Stimulated activated CD4-positive, alpha-beta T cell treated with anti-CD3 and anti-CD28 coated beads, TNF-alpha, amount 100 ng/mL, for 1 hour (primary cell): ENCODE measurements at places on chromosomes 1 and 21.

DNA sequence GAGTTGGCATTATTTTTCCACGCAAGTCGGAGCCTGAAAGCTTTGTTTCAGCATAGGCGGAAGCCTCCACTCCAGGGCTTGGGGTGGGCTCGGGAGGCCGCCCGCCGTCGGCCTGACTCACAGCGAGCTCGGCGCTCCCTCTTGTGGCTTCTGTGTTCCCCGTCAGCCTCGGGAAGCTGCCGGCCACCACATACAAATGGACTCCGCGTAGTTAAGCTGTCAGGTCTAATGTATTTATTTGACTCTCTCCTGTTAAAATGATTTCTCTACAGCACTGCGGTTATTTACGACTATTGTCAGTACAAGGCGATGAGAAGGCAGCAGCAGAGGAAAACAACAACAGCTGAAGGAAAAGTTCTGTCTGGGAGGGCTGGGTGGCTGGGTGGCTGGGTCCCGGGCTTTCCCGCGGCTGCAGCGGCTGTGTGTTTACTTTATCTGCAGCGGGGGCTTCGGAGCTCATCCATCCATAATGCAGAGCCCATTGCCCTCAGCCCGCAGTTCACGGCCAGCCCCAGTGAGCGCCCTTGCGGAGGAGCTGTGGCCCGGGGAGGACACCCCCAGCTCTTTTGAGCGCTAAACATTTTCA lies 375.7 kb upstream of the CAMK1G start:
- no peak for DNase-seq

DNA sequence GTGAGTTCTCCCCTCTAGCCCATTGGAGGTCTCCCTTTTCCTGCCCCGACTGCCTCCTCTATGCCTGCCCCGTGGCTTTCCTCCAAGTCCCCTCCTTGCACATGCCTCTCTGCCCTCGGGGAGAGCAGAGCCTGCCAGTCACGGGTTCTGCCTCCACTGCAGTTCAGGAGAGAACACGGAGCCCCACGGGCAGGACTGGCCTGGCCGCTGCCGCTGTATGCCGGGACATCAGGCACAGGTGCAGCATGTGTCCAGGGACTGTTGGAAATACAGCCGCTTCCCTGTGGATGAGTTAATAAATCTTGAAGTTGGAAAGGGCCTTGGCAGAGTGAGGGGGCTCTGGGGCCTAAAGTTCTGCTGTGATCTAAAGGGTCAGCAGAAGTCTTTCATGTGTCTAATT lies 676.6 kb downstream of the MATN1 start:
- no peak for DNase-seq

- no peak for DNase-seq
These were observed 132.4 kb upstream of the LMO4 start for GRCh38 chr1:87196110-87196827.

DNA sequence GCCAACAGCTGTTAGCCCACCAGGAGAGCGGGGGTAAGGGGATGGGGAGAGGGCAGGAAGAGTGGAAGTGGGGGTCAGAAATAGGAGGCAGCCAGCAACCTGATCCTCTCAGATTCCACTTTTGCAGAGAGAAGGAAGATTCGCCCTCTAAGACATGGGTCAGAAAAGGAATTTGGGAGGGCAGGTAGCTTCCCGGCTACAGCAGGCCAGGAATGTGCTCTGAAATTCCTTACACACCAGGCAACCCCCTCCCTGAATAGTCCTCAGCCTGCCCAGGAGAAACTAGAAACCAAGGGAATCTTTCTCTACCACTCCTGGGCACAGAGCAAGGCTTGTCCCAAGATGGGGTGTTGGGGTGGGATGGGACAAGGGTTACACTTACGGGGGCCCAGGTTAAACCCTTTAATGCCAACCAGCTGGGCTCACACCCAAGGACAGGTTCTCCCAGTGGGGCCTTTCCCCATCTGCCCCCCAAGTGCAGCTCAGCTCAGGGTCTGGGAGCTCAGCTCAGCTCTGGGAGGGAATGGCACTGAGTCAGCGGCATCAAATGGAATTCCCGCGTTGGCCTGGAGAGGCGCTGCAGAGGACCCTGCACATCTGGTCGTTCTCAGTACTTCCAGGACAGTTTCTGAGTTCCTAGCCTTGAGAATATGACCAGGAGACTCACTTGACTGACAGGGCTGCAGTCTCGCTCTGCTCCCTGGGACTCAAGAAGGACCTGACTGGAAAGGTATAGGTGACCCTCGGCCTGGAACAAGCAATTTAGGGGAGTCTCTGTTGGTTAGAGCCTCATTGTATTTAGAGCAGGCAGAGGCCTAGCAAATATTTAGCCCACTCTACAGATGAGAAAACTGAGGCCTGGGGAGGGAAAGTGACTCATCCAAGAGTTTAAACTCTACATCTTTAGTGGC lies 761 bp downstream of the TNNT2 start:
- no peak for DNase-seq

GRCh38 chr1:222749927-222750326 lies 12.9 kb downstream of the FAM177B start:
- no peak for DNase-seq

DNA sequence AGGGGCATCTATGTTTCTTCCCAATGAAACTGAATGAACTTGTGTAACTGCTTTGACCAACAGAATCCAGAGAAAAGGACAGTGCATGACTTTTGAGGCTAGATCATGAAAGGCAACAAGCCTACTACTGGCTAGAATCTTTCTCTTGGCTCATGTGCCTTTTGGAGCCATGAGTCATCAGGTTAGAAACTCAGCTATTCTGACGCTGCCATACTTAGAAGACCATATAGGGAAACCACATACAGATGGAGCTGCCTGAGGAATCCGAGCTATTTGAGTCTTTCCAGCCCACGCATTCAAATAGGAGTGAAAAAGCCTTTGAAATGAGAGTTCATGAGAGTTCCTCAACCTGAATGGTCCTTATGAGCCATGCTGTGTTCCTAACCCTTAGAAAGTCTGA lies 738.5 kb upstream of the CHRM3 start:
- DNase-seq: no peak

DNA sequence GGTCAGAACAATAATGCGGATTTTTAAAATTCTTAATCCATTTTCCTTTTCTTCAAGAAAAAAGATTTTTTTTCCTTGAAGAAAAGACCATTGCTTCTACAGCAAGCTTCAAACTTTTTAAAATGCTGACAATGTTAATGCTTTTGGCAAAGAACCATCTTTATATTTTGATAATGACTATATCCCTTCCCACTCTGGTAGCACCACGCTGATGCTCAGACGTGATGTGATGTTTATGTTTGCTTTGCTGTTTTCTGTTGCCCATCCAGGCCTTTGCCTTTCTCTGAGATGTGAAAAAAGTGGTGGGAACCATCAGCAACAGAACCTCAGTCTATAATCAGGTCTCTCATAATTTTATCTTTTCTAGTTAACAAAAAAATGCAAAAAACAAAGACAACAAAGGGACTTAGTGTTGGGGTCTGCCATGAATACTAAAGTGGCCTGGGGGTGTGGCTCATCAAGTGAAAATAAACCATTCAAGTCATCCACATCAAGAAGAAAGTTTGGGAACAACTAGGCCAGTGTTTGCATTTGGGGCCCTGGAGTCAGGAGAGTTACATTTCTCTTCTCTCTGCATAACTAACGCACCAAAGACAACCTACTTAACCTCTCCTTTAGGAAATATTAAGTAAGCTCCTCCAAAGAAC lies 244.6 kb upstream of the DMRTA2 start:
- DNase-seq: no peak

GRCh38 chr1:155975375-155976061 lies 2.8 kb downstream of the ARHGEF2 start:
- DNase-seq: no peak

DNA sequence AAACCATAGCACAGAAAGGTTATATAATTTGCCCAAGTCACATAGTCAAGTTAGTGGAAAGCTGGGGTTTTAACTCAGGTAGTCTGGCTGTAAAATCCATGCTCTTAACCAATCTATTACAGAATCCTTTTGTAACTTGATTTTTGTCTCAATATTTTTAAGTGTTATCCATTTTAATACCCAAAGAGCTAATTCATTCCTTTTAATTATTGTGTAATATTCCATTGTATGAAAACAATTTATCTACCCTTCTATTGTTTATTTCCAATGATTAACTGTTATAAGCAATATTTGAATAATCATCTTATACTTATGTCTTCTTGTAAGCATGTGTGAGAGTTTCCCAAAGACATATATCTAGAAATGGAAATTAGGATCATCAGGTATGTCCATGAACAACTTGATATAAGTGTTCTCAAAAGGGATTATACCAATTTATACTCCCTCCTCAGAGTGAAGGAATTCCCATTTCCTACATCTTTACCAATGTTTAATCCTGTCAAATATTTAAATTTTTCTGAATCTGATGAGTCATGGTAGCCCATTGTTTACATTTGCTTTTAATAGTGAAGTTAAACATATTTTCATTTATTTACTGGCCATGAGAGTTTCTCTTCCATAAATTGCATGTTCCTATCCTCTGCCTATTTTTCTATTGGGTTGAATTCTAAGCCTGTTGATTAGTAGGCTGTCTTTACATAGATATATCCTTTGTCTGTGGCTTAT lies 13.9 kb downstream of the TEX50 start:
- DNase-seq: no peak

- no peak for DNase-seq
These were observed 703 bp upstream of the KRTAP12-1 start for GRCh38 chr21:44682580-44683151.

DNA sequence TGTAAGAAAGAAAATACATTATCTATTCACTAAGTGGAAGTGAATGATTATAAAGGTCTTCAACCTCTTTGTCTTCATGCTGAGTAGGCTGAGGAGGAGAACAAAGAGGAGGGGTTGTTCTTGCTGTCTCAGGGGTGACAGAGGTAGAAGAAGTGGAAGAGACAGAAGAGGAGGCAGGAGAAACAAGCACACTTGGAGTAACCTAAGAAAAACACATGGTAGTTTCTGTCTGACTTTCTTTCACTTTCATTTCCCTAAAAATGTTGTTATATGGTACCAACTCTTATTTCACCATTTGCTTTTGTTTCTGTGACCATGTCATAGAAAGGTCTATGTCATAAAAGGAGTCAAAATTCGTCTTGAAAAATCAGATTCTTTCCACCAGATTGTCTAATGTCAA lies 696.6 kb upstream of the BRINP3 start:
- no peak for DNase-seq

- DNase-seq: no peak
These were observed 25.6 kb downstream of the CHML start for GRCh38 chr1:241614572-241614971.

- DNase-seq: no peak
These were observed 14.5 kb upstream of the NLRP3 start for GRCh38 chr1:247401310-247402119.

GRCh38 chr1:26820784-26821269 lies 5.7 kb upstream of the ZDHHC18 start:
- no peak for DNase-seq

- no peak for DNase-seq
These were observed 19.9 kb downstream of the PLA2G4A start for GRCh38 chr1:186848509-186849130.

GRCh38 chr1:168476588-168477385 lies 67.0 kb downstream of the XCL2 start:
- DNase-seq: no peak

DNA sequence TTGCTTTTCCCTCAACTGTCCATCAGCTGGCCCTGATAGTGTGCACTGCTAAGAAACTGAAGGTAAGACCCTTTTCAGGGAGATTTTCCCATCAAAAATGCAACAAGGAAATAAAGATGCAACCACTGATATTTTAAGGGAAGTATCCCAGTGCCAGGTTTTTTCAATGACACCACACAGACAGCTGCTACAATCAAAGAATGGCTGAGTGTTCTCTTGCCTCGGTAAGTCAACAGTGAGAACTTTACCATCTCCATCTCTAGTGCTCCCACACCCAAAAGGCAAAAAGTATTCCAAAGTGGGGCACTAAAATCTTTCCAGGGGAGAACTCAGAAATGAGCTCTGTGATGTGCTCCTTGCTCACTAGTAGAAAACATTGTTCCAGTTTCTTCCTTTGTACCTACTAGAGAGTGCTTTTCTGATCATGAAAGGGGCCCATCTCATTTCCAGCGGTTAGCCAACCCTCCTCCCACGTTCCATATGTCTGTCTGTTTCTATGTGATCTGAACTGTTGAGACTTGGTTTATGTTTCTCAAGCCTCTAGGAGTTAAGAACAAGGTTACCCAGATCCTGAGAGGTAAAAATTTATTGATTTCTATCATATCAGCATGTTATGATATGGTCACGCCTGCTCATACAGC lies 67.6 kb upstream of the NEK2 start:
- DNase-seq: no peak

DNA sequence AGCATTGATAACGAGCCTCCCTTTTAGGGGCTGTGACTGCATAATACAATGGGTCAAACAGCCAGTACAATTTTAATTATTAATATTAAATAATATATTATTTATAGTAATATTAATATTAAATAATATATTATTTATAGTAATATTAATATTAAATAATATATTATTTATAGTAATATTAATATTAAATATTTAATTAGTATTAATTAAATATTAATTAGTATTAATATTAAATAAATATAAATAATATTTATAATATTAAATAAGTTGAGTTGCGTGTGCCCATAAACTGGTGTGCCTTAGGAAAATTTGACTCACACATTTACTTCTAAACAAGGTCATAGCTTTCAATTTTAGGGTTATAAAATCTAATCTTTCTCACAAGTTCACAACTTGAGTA lies 509.3 kb upstream of the RGS18 start:
- no peak for DNase-seq

DNA sequence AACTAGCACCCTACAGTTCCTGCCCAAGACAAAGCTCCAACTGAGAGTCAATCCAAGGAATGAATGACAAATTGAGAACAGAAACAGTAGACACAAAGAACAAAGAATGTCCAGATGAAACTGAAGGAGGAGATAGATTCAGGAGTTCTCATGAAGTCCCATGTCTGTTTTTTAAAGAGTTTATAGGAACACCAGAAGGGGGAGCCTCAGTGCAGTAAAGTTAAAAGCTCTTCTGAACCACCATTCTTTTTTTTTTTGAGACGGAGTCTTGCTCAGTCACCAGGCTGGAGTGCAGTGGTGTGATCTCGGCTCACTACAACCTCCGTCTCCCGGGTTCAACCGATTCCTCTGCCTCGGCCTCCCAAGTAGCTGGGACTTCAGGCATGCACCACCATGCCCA lies 323.6 kb downstream of the MRPL39 start:
- no peak for DNase-seq

DNA sequence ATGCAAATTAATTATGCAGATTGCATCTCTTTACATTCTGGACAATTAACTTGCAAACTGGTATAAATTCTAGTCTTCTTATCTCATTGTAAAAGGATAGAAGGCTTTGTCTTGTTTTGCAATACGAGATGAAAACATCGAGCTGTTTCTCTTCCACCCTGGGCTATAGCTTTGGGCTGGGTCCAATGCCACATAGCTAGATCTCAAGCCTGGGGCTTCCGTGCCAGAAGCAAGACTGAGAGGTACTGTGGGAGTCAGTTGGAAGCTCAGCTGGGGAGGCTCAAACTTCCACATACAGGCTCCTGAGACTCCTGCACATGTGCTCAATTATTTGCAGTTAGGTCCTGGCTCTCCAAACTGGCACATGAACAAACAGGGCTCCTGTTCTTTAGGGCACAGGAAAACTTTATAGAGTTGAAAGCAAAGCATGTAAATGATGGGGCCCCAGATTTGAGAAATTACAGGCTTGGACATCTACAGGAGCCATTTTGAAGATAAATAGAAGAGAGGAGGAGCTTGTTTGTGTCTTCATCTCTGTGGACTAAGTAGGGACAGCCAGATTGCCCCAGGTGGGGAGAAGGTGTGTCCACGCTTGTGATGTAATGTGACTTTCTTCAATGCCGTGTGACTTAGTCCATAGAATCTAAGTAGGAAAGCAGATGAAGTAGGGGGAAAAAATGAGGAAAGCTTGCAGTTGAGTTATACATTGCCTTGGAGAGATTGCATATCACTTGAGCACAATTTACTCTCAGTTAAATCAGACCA lies 65.9 kb upstream of the SIPA1L2 start:
- no peak for DNase-seq
